A549 treated with RU486 at 1 μM for 4 hours (cell line): ENCODE measurements at places on chromosomes 5 and 9. TPM values are rescaled to one million over a fixed set of nuclear protein-coding genes. Genes with fewer than 3 reads are reported as not detected.

Gene ASS1
- total RNA-seq, result 15.4 to 18.0 TPM (median 17.2 TPM) in 5 replicates

Gene SH2D3C
- total RNA-seq, result 0.06 to 0.11 TPM (median 0.07 TPM) in 3 of 5 replicates, not detected in the others

Gene TRAF1
- 3.6 to 6.8 TPM (median 4.6 TPM) in 5 replicates for total RNA-seq

Gene PRR16
- 0.09 TPM in 1 of 5 replicates, not detected in the others for total RNA-seq

Gene SLC1A1
- 1.0 to 1.7 TPM (median 1.5 TPM) in 5 replicates for total RNA-seq

Gene RLN2
- 0.21 to 0.29 TPM (median 0.24 TPM) in 3 of 5 replicates, not detected in the others for total RNA-seq

Gene ELAVL2
- total RNA-seq, result 0.10 to 0.19 TPM in 2 of 5 replicates, not detected in the others

Gene SPATA31A5
- total RNA-seq, result not detected in 5 replicates

Gene SIT1
- total RNA-seq, result not detected in 5 replicates

Gene PCDHGC3
- 6.1 to 7.8 TPM (median 7.0 TPM) in 5 replicates for total RNA-seq

Gene NUTM2F
- not detected in 5 replicates for total RNA-seq

Gene HARS1
- total RNA-seq, result 78.1 to 83.6 TPM (median 79.0 TPM) in 5 replicates

Gene TRIM14
- 9.8 to 13.4 TPM (median 13.3 TPM) in 5 replicates for total RNA-seq

Gene PCDHGA3
- total RNA-seq, result 0.03 TPM in 1 of 5 replicates, not detected in the others

Gene BAAT
- 0.31 to 0.72 TPM (median 0.47 TPM) in 5 replicates for total RNA-seq

Gene ZBTB34
- total RNA-seq, result 2.3 to 3.9 TPM (median 3.8 TPM) in 5 replicates

Gene SNCB
- 0.56 to 1.5 TPM (median 0.94 TPM) in 5 replicates for total RNA-seq
